ENCODE measurements at places on chromosomes 2 and 18. TPM values are rescaled to one million over a fixed set of nuclear protein-coding genes. Genes with fewer than 3 reads are reported as not detected.

Gene NOSTRIN
- total RNA-seq = 5.3 TPM

Gene CNGA3
- total RNA-seq = not detected

Gene PLCD4
- total RNA-seq = 1.6 TPM

Gene DNAH7
- total RNA-seq = 0.68 TPM
